ENCODE measurements at places on chromosomes 6 and 20. TPM values are rescaled to one million over a fixed set of nuclear protein-coding genes. Genes with fewer than 3 reads are reported as not detected.

DNA sequence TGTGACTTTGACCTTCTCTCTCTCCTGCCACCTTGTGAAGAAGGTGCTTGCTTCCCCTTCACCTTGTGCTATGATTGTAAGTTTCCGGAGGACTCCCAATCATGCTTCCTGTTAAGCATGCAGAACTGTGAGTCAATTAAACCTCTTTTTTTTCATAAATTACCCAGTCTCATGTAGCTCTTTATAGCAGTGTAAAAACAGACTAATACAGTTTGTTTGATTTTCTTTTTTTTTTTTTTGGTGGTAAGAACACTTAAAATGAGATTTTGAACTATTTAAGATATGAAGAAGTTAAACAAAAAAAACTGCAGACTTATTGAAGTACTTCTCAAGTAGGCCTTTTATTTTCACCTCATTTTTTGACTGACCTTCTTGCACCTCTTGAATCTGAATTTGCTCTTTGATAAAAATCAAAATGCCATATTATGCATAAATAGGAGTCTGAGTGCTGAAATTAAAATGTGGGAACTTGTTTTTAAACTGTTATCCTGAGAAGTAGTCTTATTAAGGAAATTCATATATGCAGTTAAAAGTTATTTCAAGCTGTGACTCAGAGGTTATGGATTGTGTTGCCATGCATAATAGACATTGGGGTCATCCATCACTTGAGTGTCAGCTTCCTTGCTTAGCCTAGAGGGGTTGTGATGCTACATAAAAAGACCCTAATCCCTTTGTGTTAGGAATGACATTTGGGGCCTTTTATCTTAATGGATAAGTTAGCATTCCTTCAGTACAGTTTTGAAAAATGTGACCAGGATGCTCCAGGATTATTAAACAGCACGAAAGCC lies 447.9 kb upstream of the FKBP1C start:
- DNase-seq: no peak

GRCh38 chr6:152471456-152472265 lies 165.5 kb downstream of the SYNE1 start:
- no peak for DNase-seq

DNA sequence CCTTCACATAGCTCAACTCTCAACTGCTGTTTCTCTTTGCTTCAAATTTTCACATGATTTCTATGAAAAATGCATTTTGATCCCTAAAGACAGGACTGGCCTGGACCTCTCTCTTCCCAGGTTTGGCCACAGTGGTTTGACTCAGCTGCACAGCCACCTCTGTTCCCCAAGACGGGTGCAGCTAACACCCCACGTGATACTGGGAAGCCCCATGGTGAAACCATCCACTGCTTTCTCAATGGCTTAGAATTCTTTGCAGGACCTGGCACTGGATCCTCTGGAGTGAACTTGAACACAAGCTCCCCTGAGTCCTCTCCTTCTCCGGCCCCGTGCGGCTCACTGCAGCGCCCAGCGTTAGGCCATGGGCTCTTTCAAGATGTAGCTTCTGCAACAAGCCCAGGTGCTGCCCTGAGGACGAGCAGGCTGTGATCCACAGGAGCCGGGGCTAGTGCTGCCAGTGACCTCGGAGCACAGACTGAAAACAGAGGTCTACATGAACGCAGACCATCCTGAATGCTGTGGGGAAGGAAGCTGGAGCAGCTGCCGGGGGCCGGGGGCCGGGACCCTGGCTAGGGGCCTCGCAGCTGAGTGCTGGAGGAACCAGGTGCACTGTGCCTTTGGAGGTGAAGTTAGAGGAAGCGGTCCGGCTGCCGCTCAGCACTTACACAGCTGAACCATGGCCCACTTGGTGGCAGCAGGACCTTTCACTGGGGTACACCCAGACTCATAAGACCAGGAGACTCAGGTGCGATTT lies 58.8 kb upstream of the MPC1 start:
- DNase-seq: no peak

Gene RBPJL
- total RNA-seq: not detected

- no peak for DNase-seq
Observed at GRCh38 chr6:43129434-43130194, 41.5 kb upstream of the SRF start.

DNA sequence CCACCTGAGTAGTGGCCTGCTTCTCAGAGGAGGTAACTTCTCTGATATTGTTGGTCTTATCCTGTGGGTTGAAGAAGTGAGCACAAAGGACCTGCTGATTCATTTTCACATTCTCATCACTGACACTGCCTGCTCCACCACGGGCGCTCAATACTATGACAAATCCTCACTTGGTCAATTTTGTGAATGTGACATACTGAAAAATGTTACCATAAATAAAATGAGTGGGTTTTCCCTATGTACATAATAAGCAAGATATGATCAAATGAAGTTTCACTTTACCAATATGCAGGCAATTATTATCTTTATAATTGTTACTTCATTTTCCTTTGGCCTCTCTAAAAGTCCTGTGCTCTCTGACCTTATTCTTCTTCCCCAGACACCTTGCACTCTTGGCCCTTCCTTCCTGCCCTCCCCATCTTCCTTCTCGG lies 71.5 kb upstream of the RIPOR2 start:
- peak; percentile 66 for DNase-seq

GRCh38 chr20:38208088-38208487 lies 43.0 kb upstream of the TGM2 start:
- no peak for DNase-seq

DNA sequence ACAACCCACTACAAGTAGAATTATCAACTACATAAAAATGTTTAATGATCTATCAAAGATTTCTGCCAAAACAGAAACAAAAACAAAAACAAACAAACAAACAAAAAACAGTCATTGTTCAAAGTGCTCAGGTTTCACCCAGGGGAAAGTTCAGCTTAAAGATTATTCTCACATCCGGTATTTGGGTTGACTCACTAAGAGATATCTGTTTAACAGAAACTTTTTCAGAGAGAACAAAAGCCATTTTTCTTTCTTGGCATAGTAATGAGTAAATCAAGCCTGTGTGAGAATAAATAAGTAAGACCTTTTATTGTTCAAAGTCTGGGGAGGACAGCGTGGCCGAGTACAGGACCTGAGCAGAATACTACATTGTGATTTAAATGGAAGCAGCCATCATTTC lies 143.6 kb downstream of the RCAN2 start:
- DNase-seq: no peak

DNA sequence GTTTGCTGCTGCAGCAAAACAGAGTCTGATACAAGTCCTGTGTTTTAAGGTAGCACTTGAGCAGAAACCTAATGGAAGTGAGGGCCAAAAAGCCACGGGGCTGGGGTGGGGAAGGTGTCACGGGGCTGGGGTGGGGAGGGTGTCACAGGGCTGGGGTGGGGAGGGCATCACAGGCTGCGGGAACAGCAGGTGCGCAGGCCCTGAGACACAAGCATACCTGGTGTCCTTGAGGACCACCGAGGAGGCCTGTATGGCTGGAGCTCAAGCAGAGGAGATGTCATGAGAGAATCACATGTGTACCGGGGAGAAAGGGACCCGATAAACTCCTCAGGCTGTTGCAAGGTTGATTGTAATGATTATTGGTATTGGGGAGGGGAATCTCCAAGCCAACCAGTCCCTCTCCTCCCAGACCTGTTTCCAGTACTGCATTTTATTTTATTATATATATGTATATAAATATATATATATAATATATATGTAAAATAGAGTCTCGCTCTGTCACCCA lies 13.6 kb upstream of the SPO11 start:
- DNase-seq: no peak

DNA sequence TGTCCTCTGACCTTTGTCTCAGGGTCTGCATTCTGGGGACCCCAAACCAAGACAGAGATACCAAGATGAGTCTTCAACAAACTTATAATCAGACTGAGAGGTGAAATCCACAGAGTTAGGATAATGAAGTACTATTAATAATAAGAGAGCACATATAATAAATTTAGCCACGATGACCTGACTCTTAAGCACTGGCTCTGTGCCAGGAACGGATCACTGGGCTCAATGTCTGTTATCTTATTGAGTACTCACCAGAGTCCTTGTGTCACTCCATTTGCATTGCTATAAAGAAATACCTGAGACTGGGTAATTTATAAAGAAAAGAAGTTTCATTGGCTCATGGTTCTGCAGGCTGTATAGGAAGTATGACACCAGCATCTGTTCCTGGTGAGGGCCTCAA lies 18.9 kb upstream of the ITPR3 start:
- DNase-seq: no peak

Gene PAX1
- total RNA-seq: not detected

Gene ISM1
- 1.2 TPM for total RNA-seq

Gene DLL1
- 21.5 TPM for total RNA-seq

GRCh38 chr20:53179749-53180148 lies 207.6 kb downstream of the TSHZ2 start:
- DNase-seq: no peak

All from Right ventricle myocardium inferior (tissue), 1 donor.